ENCODE measurements at places on chromosomes 2 and 18.
A peak's percentile ranks its signal among the peaks of the same experiment; 100 is the strongest.

GRCh38 chr2:98637401-98638147, 29.2 kb downstream of the UNC50 start:
- DNase-seq: peak; percentile 42

DNA sequence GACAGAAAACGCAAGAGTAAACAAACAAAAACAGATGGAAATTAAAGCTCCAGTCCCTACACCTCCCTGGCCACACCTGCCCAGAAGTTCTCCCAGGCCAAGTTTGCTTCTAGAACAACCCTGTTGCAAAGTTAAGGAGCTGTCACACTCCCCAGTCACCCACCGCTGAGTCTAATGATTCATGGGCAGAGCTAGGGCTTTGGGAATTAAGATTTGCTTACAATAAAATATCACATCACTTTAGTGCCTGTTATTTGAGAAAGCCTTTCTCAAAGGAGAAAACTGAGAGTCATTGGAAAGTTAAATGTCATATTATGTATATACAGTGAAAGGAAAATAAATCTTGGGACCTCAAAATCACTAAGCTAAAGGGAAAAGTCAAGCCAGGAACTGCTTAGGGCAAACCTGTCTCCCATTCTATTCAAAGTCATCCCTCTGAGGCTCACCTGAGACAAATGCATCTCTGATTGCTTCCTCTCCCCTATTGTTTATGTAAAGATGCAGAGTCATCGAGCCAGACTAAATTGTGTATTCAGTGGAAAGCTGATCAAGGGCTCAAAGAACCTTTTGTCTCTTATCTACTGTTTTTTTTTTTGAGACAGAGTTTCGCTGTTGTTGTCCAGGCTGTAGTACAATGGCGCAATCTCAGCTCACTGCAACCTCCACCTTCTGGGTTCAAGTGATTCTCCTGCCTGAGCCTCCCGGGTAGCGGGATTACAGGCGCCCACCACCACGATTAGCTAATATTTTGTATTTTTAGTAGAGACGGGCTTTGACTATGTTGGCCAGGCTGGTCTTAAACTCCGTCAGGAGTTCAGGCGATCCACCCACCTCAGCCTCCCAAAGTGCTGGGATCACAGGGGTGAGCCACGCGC, 2.8 kb downstream of the CRYGB start:
- DNase-seq: no peak

DNA sequence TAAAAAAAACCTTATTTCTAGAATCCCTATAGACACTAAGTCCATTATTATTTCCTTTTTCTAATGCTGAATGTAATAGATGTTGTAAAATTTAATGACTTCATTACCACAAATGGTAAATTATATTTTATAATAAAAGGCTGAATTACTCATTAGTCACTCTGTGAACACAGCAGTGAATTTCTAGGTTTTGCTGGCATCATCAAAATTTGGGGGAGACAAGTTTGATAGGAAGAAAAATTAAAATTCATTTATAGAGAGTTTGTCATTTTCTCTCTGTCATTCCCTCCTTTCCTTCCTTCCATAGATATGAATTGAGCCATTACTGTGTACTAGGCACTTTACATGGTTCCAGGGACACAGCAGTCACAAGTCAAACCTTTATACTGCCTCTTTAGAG, 340.9 kb downstream of the TRIB2 start:
- DNase-seq: no peak

DNA sequence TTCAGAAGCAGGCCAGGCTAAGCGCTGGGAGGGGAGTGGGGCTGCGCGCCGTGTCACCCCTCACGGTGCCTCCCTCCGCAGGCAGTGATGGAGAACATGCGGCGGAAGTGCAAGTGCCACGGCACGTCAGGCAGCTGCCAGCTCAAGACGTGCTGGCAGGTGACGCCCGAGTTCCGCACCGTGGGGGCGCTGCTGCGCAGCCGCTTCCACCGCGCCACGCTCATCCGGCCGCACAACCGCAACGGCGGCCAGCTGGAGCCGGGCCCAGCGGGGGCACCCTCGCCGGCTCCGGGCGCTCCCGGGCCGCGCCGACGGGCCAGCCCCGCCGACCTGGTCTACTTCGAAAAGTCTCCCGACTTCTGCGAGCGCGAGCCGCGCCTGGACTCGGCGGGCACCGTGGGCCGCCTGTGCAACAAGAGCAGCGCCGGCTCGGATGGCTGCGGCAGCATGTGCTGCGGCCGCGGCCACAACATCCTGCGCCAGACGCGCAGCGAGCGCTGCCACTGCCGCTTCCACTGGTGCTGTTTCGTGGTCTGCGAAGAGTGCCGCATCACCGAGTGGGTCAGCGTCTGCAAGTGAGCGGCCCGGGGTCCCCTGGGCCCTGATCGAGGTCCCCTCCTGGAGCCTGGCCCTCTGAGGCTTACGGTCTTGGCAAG, 12.2 kb downstream of the WNT10A start:
- peak; percentile 90 for DNase-seq

GRCh38 chr2:61536572-61537276, 1.4 kb downstream of the XPO1 start:
- peak; percentile 84 for DNase-seq

GRCh38 chr2:171791361-171791760, 102.7 kb downstream of the SLC25A12 start:
- no peak for DNase-seq
